ENCODE measurements at places on chromosomes 16 and 17.

DNA sequence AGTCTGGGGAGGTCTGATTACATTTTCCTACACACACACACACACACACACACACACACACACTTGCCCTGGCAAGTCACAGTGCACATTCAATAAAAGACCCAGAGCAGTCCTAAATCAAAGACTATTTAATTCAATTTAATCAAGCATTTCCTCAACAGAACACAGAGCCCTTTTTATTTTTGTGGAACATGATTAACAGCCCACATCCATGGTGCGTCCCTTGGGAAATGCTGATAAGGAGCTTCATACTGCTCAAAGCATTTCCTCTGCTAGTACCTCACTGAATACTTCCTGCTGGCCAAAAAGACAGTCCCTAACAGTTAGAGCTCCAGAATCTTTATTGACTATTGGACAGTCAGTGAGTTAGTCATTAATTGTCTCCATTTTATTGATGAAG lies 43.1 kb upstream of the MYH10 start:
- no peak for DNase-seq

- no peak for DNase-seq
Measured at GRCh38 chr17:61728297-61728836, 135.0 kb downstream of the BRIP1 start.

GRCh38 chr17:56699186-56699894 lies 105.8 kb downstream of the NOG start:
- DNase-seq = peak; percentile 94

GRCh38 chr17:8105957-8106398 lies 12.3 kb downstream of the ALOXE3 start:
- peak; percentile 16 for DNase-seq
